H4 (cell line): ENCODE measurements at places on chromosomes 11 and 22. TPM values are rescaled to one million over a fixed set of nuclear protein-coding genes. Genes with fewer than 3 reads are reported as not detected.

- peak; percentile 59 for DNase-seq
These were observed at the start of gene MCAT for GRCh38 chr22:43142880-43143562. Gene MCAT (minus strand): TSS chr22:43143398. CDS start chr22:43143348, 50 bp downstream.

The ELP4 gene
- total RNA-seq: 40.6 and 52.8 TPM in 2 replicates

The OR52H1 gene
- total RNA-seq: not detected in 2 replicates

DNA sequence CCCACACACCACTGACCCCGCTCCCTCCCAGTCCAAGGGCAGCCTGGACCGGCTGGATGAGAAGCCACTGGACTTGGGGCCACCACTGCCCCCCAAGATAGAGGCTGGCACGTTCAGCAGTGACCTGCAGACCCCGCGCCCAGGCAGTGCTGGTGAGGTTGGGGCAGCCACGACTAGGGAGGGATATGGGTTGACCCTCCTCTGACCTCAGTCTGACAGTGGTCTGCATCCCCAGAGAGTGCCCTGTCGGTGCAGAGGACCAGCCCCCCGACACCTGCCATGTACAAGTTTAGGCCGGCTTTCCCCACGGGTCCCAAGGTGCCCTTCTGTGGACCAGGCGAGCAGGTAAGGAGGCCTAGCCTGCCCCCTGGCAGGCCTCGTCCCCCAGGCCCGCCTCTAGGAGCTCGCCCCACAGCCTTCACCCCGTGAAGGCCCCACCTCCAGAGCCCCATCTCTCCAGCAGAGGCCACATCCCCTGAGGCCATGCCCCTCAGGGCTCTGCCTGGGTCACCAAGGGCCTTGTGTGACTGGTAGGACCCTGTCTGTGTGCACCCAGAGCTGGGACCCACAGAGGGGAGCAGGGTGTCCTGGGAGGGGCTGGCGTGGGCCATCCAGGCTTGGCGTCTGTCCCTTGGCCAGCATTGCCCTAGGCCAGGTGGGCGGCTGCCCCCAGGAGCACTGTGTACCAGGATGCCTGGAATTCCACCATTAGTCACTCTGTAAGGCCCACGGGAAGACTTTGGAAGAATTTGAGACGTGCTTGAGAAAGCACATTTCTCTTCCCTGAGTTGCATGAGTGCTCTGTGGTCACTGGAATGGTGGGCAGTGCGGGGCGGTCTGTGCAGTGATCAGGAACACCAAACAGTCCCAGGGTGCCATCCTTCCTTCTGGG lies 9.4 kb downstream of the CCDC188 start:
- DNase-seq: no peak

The MLC1 gene
- 1.4 and 3.3 TPM in 2 replicates for total RNA-seq

The LINC01488 gene
- not detected in 2 replicates for total RNA-seq

The LDLRAD3 gene
- total RNA-seq: 5.3 and 8.1 TPM in 2 replicates

The LRRC74B gene
- total RNA-seq: not detected in 2 replicates

GRCh38 chr11:45677770-45678512 lies 12.5 kb upstream of the CHST1 start:
- no peak for DNase-seq

- DNase-seq: peak; percentile 34
These were observed 164.5 kb upstream of the PLET1 start for GRCh38 chr11:112425121-112425520.

- no peak for DNase-seq
These were observed 18.3 kb downstream of the CYTH4 start for GRCh38 chr22:37300551-37301017.

GRCh38 chr22:25062386-25063085 lies 110.0 kb downstream of the KIAA1671 start:
- no peak for DNase-seq

DNA sequence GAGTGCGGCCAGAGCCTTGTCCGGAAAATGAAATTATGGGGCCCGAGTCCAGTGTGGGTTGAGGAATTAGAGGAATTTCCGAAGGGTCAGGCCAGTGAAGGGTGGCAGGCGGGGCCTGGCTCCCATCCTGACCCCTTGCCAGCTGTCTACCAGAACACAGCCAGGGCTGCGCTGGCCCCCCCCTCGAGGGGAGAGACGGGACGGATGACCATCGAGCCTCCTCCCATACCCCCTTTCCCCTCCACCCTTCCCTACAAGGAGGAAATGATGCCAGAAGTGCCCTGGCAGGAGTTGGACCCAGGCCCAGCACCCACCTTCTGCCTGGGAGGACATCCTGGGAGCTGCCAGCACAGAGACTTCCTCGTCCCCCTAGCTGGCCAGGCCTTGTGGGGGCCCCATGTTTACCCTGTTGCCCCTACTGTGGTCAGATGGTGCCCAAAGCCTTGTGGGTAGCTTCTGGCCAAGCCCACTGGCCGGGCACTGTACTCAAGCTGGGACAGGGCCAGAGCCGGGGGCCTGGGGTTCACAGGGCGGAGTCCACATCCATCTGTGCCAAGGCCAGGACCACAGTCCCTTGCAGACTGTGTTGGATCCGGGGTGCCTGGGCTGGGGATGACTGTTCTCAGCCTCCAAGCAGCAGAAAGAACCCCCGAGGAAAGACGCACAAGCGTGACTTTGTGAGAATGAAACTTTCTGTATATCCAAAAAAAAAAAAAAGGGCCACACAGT lies 20.8 kb downstream of the ARVCF start:
- DNase-seq: no peak

- DNase-seq: peak; percentile 34
These were observed 11.3 kb downstream of the OSBP2 start for GRCh38 chr22:30705710-30706651.

DNA sequence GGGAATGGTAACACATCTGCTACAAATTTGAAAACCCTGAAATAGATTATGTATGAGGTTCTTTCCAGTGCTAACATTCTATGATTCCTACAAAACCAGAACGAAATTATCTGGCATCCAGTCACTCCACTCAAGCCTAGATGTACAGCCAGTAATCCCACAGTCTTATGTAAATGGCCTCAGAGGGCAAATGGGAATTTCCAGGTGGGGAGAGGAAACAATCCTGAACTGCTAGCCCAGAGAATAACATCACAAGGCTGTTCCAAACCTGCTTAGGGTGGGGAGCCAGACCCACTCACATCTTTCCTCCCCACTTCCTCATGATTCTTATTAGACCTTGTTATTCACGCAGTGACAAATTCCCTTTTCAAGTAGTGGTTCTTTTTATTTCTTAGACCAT lies 3.5 kb downstream of the FIBIN start:
- DNase-seq: no peak

- DNase-seq: peak; percentile 65
These were observed 952 bp downstream of the YAP1 start for GRCh38 chr11:102111011-102111786.

The TPBGL gene
- not detected in 2 replicates for total RNA-seq

DNA sequence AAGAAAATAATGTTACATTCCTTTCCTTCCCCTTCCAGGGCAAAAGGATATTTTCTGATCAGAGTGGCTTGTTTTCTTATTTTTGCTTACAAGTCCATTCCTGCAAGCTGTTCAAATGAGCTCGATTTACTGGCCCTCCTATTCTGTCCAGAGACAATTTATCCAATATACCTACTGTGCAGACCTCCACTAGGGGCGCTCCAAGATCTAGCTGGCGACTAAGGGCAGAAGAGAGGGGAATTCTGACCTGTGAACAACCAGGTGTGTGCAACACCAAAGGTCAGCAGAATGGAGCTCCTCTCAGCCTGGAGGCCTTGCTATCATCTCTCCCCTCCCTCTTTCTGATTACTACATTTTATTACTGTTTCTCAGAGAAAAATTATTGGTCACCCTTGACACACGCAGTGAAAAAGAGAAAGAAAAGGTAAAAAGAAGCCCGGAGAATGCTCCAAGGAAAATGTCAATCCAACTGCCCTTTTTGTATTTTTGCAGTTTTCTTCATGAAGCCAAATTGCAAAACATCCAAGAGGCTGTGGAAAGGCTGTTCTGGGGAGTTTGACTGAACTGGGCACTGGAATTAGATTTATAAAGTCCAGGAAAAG lies 3.2 kb downstream of the SEZ6L start:
- no peak for DNase-seq

The IL10RA gene
- 0.04 TPM in 1 of 2 replicates, not detected in the other for total RNA-seq

The SLC7A4 gene
- not detected in 2 replicates for total RNA-seq
